HT1080 (cell line): ENCODE measurements at places on chromosomes 3 and 15.
A peak's percentile ranks its signal among the peaks of the same experiment; 100 is the strongest.

DNA sequence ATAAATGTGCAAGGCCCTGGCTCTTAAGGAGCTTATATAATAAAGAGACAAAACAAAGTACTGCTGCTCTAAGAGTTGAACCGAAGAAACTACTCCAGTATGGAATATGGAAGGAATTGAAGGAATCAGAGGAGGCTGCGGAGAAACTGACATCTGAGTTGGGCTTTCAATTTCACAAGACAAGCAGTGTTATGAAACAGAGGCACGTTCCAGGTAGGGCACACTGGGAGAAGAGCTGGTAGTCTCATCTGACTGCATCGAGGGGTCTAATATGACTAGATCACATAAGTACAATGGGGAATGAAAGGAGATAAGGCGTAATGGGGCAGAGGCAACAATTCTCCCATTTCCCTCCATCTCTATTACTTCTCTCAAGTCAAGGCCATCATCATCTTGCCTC, 68.3 kb upstream of the CDAN1 start:
- DNase-seq, result no peak

DNA sequence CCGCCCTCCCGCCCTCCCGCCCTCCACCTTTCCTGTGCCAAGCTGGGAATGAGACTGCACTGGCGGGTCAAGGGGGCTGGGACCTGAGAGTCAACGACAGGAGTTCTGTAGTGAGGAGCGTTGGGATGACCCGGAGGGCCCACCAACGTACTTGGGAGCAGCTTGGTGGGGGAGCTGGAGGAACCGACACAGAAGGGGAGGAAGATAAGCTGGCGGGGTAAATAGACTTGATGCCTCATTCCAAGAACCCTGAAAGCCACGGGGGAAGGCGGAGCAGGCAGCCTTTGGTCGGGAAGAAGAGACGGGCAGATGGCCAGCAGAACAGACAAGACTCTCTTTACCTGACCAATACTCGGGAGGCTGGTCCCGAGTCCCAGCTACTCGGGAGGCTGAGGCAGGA, 277 bp downstream of the FMN1 start:
- no peak for DNase-seq

- DNase-seq, result peak; percentile 33
Observed at GRCh38 chr3:128970740-128971047, 23.2 kb downstream of the CFAP92 start.

DNA sequence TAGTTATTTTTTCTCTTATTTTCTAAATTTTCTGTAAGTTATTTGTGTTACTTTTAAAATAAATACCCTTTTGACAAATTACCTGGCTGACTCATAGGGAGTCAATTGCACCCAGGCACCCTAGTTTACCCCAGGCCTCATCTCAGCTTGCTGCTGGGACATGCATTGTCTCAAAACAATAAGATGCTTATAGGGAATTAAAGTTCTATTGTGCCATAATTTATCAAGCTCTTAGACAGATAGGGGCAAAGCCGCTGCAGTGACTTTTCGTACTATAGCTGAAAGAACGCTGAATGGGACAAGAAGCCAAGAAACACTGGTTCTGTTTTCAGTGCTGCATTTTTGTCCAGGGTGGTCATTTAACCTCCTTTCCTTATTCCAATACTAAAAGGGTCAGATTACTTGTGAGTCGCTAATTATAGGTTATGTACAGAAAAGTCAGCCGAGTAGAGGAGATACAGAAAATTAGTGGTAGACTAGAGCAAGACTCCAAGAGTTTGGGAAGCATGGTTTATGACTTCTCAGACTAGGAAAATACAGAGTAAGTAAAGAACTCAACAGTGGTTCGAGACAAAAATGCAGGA, 50.3 kb downstream of the EXD1 start:
- no peak for DNase-seq

- DNase-seq, result no peak
Observed at GRCh38 chr3:108973019-108973418, 19.3 kb upstream of the GUCA1C start.

GRCh38 chr3:133935843-133936769, 40.4 kb upstream of the RAB6B start:
- DNase-seq, result no peak

- no peak for DNase-seq
Observed at GRCh38 chr15:74376825-74377581, 9.6 kb upstream of the CYP11A1 start.

- no peak for DNase-seq
Observed at GRCh38 chr15:56056626-56057025, 63.2 kb upstream of the NEDD4 start.

DNA sequence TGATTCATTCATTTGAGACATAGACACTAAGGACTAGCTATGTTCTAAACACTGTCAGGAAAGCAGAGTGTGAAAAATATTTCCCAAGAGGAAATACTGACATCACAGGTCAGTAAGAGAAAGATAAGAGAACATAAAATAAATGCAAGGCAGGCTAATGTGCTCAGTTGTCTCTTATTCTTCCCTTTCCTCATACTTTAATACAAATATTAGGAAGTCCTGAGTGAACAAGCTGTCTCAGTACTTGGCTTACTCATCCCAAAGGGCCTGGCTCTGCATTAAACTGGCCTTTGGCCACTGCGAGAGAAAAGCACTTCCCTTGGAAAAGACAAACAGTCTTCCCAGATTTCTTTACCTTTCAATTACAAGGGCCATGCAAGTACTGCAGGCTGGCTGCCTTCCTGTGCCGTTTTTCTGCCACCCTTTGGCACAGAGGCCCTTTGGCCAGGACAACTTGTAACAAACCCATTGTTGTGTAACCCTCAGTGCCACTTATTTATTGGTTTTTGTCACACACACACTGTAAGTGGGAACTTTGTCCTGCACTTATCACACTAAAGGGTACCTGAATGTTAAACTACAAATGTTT, 31.7 kb downstream of the EDC3 start:
- DNase-seq, result peak; percentile 10

GRCh38 chr3:38522002-38522401, 25.9 kb downstream of the EXOG start:
- no peak for DNase-seq

- peak; percentile 46 for DNase-seq
Observed at GRCh38 chr3:52934630-52935530, 37.5 kb upstream of the STIMATE start.

- no peak for DNase-seq
Observed at GRCh38 chr3:149115114-149115513, 14.3 kb upstream of the HPS3 start.

DNA sequence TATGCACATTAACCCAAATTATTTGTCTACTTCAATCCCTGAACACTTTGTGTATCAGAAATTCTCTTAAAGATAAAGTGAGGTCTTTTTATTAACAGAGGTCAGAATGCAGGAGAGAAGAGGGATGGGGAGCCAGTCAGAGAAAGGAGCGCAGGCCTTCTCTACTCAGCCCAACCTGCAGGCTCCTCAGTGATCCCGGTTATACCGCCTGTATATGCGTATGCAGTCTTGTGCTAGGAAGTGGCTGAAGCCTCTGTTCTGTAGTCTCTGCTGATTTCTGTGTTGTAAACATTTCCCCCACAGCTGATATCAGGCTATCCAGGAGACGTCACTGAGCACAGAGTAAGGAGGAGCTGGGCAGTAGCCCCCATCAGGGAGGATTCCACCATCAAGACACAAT, 57.9 kb downstream of the ABHD5 start:
- DNase-seq, result no peak

- peak; percentile 77 for DNase-seq
Observed at GRCh38 chr3:150497956-150498355, 48.3 kb downstream of the SERP1 start.

GRCh38 chr15:94305133-94305532, 73.8 kb downstream of the MCTP2 start:
- peak; percentile 47 for DNase-seq

GRCh38 chr3:194617827-194618226, 15.4 kb downstream of the TMEM44 start:
- no peak for DNase-seq

GRCh38 chr15:41501931-41502794, 8.5 kb downstream of the ITPKA start:
- no peak for DNase-seq

DNA sequence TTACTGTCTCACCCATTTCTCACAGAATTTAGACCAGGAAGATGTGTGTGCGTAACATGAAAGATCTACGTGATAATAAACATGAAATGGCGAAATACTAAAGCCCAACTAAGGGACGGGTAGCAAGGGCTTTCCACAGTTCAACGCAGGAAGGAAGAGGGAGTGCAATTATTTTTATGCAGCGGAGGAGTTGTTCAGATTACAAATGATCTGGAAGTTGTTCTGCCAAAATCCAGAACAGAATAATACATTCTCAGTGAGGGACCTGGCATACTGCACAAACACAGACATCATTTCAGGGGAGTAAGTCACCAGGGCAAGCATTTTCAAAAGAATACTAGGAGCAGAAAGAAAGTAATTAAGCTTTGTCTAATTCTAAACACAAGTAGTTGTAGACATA, 133.6 kb upstream of the RAP2B start:
- no peak for DNase-seq

- DNase-seq, result no peak
Observed at GRCh38 chr15:25250906-25251622, 187.8 kb downstream of the UBE3A start.

DNA sequence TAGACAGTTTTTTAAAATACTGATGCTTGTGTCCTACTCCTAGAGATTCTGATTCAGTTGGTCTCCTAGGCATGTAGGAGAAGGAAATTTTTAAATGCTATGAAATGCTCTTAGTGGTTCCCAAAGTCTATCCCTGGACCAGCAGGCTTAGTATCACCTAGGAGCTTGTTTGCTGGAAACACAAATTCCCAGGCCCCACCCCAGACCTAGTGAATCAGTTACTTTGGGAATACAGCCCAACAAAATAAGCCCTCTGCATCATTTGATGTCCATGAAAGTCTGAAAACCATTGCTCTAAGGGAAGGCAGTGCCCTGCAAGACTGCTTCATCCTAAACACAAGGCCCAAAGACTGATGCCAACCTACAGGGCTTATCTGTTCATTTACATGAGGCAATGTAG, 36.3 kb downstream of the CCNL1 start:
- no peak for DNase-seq

DNA sequence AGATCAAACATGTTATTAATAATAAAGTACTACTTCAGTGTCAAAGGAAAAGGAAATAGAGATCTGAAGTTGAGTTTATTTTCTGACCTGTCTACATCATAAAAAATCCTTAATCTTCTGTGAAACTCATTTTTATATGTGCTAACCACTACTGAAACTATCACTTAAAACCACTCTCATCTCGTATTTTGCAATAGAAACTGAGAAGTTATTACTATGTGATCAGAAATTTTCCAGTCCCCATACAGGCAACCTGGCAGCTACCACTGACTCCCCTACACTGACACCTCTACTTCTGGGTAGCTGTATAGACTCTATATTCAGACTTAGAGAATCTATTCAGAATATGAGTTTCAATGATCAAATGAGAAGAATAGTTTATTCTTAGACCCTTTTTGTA, 8.3 kb downstream of the HDGFL3 start:
- no peak for DNase-seq

GRCh38 chr3:65330072-65330471, 642.3 kb upstream of the ADAMTS9 start:
- DNase-seq, result peak; percentile 6

DNA sequence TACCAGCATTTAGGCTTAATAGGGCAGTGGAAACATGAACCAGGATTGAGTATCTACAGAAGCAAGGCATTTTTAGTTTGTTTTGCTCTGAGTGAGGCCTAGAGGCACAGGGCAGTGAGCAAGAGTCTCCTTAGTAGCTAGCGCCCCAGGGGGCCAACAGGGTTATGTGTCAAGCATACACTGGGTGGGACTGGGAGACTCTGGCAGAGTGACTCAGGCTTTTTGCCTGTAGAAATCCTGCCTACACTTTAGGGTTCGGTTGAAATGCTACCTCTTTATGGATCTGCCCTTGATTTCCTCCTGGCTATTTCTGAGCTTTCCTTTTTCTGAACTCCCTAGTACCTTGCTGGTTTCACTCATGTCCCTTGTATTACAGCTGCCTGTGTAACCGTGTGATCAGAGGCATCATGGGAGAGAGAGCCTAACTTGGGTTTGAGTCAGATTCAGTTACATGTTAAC, 72.2 kb downstream of the TOP2B start:
- DNase-seq, result peak; percentile 74

- DNase-seq, result no peak
Observed at GRCh38 chr3:15154326-15154725, 51.7 kb upstream of the CAPN7 start.

DNA sequence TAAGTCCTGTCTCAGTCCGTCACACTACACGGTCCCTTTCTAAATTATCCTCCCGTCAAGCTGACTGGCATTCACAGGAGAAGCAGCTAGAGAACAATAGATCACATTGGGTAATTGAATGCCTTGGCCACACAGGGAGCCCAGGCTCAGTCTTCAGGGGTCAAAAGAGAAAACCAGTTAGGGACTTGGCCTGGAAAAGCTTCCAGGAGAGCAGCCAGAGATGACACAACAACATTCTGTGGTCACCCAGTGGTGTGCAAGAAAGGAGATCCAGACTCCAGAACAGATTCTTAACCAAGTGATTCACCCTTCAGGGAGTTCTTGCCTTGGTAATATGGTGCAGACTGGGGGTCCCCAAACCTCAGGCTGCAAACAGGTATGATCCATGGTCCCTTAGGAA, 15.9 kb downstream of the ARHGAP31 start:
- peak; percentile 99 for DNase-seq

DNA sequence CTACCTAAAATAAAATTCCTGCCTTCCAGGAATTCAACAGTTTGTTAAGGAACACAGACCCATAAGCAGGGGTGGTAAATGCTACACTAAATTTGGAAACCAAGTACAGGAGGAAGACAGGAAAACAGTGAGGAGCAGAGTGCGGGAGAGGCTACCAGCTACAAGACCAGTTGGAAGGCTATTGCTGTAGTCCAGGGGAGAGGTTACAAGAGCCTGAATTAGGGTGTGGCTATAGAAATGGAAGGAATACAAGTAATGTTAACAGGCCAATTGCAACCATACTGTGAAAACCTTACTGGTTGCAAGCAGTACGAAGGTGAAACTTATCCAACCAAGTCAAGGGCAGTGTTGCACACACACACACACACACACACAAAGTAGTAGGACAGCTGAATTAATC, 880 bp upstream of the ARMC8 start:
- no peak for DNase-seq

- DNase-seq, result no peak
Observed at GRCh38 chr3:6679510-6679909, 181.4 kb upstream of the GRM7 start.

DNA sequence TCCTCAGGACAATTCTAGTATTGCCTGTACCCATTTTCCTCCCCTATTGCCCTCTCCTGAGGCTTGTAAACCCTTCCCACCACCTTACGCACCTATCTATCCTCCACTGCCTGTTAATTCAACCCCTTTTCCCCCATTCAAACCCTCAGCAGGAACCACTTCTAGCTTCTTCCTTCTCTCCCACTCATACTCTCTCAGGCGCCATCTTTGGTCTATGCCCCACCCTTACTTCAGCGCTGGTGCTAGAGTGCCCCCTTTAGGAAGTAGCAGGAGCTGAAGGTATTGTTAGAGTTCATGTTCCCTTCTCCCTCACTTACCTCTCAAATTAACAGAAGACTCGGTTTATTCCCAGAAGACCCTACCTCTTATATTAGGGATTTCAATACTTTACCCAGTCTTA, 121.8 kb upstream of the NLGN1 start:
- peak; percentile 44 for DNase-seq
